ENCODE measurements at places on chromosomes 4 and X.

GRCh38 chrX:134161162-134161561 lies 75.8 kb upstream of the CCDC160 start:
- DNase-seq, result no peak

DNA sequence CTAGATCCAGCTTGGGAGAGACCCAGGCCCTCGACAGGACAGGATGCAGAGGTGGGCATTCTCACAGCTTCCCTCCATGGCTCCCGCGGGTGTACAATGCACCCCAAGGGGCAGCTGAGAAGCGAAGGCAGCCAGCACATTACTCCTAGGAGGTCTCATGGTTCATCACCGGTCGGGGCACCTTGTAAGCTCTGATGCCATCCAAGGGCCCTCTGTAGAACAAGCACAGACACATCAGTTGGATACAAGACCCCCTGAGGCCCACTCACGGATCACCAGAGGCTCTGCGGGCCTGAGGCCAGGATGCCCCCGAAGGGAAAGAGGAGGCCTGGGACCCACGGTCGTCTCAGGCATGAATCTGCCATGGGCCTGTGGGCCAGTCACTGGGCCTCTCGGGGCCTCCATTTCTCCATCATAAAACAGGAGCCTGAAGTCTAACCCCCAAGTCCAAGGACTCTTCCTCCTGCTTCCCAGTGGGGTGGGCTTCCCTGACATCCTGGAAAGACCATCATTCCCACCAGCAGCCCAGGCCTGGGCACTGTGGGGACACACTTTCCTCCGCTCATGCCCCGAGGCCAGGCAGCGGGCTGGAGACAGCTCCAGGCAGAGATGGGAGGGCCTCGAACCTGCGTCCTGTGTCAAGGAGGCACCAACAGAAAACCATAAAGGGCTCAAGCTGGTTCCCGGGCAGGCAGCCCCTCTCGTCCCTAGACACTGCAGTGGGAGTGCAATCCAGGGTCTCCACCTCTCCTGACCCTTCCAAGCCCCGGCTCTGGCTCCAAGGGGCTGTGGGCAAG lies 20.1 kb downstream of the HMX1 start:
- DNase-seq, result no peak

GRCh38 chr4:6721121-6721520 lies 5.1 kb downstream of the BLOC1S4 start:
- DNase-seq, result no peak

- DNase-seq, result no peak
Measured at GRCh38 chr4:171891038-171891437, 77.8 kb downstream of the GALNTL6 start.

- no peak for DNase-seq
Measured at GRCh38 chrX:115363372-115363771, 73.9 kb downstream of the LUZP4 start.

DNA sequence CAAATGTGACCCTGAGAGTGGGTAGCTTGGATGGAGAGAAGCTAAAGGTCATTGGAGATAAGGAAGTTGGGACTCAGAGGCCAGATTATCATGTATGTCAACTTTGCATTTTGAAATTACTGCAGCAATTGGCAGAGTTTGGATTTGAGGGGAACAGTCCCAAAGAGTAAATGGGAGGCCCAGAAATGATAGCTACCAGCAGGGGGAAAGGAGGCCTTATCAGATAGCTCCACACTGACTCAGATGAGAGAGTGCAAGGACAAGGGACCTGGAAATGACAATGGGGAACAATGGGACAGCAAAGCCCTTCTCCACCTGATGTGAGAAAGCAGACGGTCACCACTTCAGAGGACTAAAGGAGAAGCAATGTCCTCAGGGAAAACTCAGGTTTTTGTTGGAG lies 201.5 kb upstream of the JADE1 start:
- DNase-seq, result no peak

GRCh38 chrX:27840881-27841280 lies 33.1 kb downstream of the MAGEB10 start:
- DNase-seq, result no peak

- DNase-seq, result no peak
Measured at GRCh38 chr4:84722720-84723119, 139.8 kb downstream of the CDS1 start.

DNA sequence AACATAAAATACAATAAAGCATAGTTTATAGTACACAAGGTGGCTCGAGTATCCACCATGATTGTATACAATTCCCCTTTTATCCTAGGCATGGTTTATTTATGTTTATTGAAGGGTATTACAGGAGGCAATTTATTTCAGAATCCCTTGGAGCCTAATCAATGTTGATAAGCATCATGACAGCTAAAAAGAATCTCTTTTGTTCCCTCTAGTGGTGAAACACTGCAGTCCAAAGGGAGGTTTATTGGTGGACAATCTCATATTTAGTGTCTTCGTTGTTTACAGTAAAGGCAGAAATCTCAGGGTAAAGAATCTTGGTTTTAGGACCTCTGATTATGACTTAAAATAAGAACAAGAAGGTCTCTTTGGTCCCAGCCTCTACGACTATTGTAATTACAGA lies 1712.5 kb downstream of the C4orf33 start:
- no peak for DNase-seq

GRCh38 chr4:114466299-114466698 lies 132.3 kb upstream of the UGT8 start:
- no peak for DNase-seq

- no peak for DNase-seq
Measured at GRCh38 chr4:188161167-188161566, 21.9 kb downstream of the TRIML1 start.

GRCh38 chr4:71296945-71297344 lies 41.9 kb upstream of the SLC4A4 start:
- no peak for DNase-seq

- no peak for DNase-seq
Measured at GRCh38 chrX:118503260-118504041, 7.8 kb downstream of the DOCK11 start.

DNA sequence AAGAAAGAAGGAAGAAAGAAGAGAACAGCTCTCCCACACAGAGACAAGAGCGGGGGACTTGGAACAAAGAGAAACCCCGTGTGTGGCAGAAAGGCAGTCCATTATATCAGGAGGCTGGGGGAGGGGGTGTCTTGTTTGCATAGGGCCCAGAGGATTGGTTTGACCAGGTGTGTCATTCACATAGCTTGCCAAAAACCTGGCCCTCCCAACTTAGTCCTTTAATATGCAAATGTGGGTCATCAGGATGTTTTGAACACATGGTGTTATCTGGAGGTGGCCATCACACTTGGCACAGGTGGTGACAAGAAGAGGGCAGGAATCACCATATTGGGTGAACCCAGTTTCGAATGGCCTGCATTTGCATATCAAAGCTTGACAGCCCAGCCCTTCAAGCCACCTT lies 111.7 kb downstream of the LINC00632 start:
- no peak for DNase-seq

DNA sequence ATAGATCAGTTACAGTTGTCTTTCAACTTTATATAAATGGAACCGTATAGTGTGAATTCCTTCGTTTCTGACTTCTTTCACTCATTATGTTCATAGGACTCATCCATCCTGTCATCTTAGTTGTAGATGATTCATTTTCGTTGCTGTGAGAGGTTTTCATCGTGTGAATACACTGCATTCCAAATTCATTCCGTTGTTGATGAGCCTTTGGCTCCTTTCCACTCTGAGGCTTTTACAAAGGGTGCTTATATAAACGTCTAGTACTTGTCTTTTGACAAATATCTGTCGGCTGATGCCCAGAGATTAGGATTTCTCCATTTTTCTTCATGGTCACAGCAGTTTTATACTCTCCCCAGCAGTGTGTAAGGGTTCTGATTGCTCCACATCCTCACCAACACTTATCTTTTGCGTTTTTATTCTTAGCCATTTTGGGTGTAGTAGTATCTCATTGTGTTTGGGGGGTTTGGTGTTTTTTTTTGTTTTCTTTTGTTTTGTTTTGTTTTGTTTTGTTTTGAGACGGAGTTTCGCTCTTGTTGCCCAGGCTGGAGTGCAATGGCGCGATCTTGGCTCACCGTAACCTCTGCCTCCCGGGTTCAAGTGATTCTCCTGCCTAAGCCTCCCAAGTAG lies 48.6 kb downstream of the LRP2BP start:
- no peak for DNase-seq

DNA sequence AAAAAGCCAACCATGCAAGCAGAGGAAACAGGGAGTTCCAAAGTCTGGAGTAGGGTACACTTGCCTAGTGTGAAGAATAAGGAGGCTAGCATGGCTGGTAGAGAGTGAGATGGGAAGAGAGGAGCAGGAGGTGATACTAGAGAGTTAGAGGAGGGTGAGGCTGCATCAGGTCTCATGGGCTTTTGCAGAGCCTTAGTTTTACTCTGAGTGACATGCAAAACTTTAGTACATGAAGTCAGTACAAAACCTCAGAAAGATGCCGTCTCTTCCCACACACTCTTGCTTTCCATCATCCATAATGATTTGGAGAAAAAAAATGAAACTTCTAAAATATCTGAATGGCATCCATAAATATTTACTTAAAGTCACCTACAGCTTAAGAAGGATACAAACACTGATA lies 5.0 kb downstream of the OPRPN start:
- no peak for DNase-seq

GRCh38 chrX:15298201-15298600 lies 17.2 kb downstream of the ASB11 start:
- no peak for DNase-seq

DNA sequence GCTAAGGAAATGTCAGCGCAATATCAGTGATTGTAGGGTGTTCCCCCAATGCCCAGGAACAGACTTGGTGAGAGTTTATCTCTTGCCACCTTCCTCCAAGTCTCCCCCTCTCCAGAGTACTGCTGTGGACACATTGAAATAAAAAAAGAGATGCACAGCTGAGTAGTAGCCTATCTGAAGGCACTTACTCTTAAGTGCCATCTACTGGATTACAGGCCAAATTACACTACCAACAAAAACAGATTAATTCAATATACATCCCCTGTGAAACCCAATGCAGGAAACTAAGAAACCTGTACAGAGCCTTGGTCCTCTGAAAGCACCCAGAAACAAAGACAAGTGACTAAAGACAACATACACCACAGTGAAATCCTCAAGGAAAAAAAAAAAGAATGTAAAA lies 460.3 kb downstream of the ZIC3 start:
- no peak for DNase-seq

DNA sequence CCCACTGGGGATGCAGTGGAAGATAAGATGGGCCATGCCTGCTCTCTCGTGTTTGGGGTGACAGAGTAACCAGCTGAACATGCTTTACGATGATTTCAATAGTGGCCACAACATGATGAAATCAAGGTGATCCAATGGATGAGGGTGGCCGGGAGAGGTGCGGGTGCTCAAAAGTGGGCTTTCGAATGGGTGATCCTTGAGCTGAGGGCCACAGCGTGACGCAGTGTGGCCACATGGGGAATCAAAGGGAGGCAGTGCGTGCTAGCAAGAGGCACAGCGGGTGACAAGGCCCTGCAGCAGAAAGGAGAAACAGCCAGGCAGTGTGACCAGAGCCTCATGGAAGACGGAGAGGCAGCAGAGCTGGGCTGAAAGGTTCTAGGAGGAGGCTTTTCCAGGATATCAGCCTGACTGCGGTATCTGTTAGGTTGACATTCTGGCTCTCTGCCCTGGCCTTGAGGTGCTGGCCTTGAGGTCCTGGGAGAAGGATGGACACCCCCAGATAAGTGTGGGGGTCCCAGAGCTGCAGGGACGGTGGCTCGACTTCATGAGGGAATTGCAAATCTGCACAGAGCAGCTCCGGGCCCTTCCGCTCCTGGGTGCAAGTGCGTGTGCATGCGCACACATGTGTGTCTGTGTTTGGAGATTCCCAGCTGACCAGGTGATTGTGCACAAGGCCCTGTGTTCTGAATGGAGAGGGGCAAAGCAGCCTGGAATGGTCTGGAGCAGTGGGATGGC lies 38.0 kb upstream of the GPR78 start:
- no peak for DNase-seq

GRCh38 chr4:114378305-114378903 lies 220.2 kb upstream of the UGT8 start:
- DNase-seq, result no peak

GRCh38 chr4:107853444-107854355 lies 29.0 kb downstream of the SGMS2 start:
- DNase-seq, result no peak

- DNase-seq, result no peak
Measured at GRCh38 chrX:25025615-25026014, 9.8 kb upstream of the ARX start.

- no peak for DNase-seq
Measured at GRCh38 chr4:176036585-176037205, 28.9 kb upstream of the WDR17 start.

GRCh38 chr4:126708716-126709115 lies 924.0 kb upstream of the INTU start:
- no peak for DNase-seq

GRCh38 chr4:139959396-139959795 lies 194.6 kb downstream of the MAML3 start:
- no peak for DNase-seq

GRCh38 chr4:23934223-23934622 lies 44.4 kb upstream of the PPARGC1A start:
- no peak for DNase-seq

DNA sequence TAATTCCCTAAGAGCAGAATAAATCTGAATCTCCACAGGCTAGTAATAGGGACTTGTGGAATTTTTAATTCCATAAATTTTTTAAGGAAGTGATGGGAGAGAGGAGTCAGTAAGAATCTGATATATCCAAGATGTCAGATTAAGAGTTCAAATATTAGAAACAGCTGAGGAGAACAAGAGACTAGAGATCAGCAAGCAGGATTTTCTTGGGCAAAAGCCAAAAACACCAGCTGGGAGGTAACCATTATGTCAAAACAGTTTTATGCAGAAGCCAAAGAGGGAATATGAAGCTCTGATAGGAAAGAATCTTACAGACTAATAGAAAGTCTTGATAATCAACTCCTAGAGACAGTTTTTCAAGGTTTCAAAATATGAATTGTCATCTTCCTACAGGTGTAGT lies 72.2 kb upstream of the RBPJ start:
- DNase-seq, result no peak

- DNase-seq, result no peak
Measured at GRCh38 chrX:44914532-44915198, 41.7 kb downstream of the KDM6A start.

GRCh38 chr4:85672959-85673358 lies 198.0 kb downstream of the ARHGAP24 start:
- DNase-seq, result no peak

GRCh38 chrX:24081661-24082154 lies 27.0 kb downstream of the EIF2S3 start:
- no peak for DNase-seq

- no peak for DNase-seq
Measured at GRCh38 chr4:125666635-125667034, 351.9 kb downstream of the FAT4 start.

- DNase-seq, result no peak
Measured at GRCh38 chrX:111040377-111041017, 55.5 kb upstream of the PAK3 start.

GRCh38 chrX:133314281-133314680 lies 96.1 kb upstream of the TFDP3 start:
- no peak for DNase-seq

GRCh38 chr4:18777190-18777930 lies 755.8 kb upstream of the LCORL start:
- DNase-seq, result no peak
